Left colon (tissue), 2 donors: ENCODE measurements at places on chromosomes 12 and 14.

- DNase-seq, result no peak
Measured at GRCh38 chr12:89901906-89902642, 193.4 kb upstream of the ATP2B1 start.

- no peak for DNase-seq
Measured at GRCh38 chr14:38866461-38866860, 236.6 kb downstream of the SEC23A start.

DNA sequence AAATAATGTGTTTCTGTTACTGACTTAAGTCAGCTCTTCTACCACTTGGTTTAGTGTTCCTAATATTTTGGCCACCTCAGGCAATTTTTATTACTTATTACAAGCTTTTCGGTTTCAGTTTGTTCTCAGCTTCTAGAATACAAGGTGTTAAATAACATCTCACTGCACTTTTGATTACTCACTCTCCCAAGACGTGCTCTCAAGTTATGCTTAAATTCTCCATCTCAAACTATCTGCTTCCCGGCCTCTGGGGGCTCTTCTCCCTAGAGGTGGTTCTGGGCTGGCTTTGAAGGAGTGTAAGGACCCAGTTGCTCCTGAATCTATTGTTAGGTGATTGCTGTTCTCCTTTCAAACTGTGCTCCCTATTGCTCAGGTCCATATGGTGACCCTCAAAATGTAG lies 193.9 kb upstream of the DDHD1 start:
- no peak for DNase-seq

DNA sequence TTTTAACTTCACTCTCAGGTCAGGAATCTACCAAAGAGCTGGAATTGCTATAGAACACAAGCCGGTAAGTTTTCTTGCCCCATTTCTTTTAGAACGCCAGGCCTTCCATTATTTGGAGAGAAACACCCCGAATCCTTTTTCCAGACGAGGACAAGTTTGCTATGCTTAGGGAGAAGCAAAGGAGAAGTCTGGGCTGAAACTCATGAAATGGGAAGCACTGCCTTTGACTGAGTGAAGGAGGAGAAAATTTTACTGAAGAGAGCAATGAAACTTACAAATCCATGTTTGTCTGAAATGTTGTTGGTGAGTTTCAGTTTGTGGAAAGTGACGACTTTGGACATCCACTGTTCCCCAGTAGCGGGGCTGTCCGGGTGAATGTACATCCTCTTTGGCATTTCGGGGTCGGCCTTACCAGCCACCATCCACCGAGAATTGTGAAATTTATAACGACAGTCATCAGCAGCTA lies 3.3 kb downstream of the TBX3 start:
- DNase-seq, result no peak

GRCh38 chr14:89137526-89138163 lies 279.4 kb downstream of the FOXN3 start:
- DNase-seq, result no peak

GRCh38 chr14:95523051-95523814 lies 6.8 kb upstream of the SYNE3 start:
- no peak for DNase-seq

DNA sequence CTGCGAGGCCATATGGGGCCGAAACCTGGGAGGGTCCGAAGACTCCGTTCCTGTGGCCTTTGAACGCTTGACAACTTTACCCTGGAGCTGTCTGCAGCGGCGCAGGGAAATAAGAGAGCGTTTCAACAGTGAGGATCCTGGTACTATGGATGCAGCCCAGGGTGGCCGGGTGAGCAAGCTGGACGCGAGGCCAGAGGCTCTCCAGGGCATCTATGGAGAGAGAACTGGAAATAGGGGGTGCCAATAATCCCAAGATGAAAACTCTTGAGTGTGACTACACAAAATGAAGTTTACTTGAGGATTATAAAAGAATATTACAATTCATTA lies 1.1 kb upstream of the ABCC9 start:
- DNase-seq, result no peak

GRCh38 chr14:50784683-50785456 lies 46.1 kb downstream of the NIN start:
- DNase-seq, result no peak

DNA sequence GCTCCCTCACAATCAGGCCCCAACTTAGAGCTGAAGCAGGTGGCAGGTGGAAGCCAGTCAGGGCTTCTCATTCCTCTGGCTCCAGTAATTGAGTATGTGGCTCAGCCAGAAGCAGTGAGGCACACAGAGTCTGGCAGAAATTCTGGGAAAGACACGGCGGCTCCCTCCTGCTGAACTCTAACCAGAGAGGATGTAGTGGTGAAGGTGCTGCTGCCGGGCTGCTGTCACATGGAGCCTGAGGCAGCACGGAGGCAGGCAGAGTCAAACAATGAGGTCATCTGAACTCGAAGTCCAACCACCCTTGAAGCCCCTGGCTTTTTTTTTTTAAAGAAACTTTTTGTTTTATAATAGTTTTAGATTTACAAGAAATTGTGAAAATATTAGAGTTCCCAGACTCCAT lies 33.4 kb upstream of the SMOC1 start:
- DNase-seq, result no peak

DNA sequence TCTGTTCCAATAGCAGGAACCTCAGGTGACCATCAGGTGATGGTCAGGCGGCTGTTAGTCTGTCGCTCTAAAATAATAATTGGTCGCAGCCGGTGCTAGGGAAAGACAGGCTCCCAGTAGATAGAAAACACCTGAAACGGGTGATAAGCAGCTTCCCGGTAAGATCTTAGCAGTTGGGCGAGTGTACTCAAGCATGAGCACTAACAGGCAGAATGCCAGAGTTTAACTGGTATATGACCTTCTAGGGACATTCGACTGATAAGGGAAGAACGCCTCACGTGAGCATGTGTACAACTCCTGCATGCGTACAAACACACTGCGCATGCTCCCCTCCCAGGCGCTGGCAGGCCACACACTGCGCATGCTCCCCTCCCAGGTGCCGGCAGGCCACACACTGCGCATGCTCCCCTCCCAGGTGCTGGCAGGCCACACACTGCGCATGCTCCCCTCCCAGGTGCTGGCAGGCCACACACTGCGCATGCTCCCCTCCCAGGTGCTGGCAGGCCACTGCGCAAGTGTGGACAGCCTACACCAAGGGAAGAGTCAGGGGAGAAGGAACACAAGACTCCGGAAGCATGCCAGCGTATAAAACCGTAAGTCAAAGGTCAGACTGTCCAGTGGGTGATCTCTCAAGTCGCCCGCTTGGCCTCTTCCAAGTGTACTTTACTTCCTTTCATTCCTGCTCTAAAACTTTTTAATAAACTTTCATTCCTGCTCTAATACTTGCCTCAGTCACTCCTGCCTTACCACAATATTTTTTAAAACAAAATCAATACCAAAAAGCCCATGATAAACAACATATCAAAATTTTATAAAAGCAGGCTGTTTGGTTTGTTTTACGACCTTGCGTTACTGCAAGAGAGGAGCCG lies 24.5 kb downstream of the GPRC5D start:
- peak; percentile 91 for DNase-seq

DNA sequence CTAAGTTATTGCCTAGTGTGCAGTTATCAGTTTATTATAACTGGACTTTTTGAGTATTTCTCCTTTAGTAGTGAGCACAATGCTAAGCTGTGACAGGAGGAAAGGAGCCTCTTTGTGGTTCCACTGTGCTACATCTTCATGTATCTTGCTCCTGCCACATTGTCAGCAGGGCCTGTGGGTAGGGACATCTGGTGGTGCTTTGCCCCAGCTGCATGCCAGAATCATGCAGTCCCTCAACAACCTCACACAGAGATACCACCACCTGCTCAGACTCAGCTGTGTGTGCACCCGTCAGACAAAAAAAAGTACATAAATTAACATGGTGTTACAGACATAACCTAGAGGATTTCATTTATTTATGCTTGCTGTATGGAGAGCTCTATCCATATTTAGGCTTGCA lies 51.1 kb downstream of the MIS18BP1 start:
- no peak for DNase-seq
